GM12865 (cell line): ENCODE measurements at places on chromosomes 5 and 9.

GRCh38 chr9:38309324-38310195, 82.9 kb upstream of the ALDH1B1 start:
- no peak for DNase-seq

DNA sequence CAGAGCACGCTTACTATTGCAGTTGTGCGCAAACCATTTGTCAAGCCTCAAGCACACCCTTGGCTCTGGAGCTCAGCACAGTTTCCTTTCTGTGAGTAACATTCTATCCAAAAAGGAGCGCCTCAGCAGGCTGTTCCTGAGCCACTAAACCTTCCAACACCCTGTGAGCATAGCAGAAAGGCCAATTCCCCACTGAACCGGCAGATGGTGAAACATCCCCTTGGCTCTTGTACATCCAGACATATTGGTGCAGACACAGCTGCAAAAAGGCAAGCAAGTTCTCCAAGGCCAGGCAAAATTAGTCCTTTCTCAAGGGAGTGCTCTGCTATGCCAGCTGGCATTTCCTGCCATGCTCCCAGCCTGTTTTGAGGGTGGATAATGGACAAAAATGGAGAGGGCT, 44.1 kb upstream of the CEMIP2 start:
- no peak for DNase-seq

GRCh38 chr5:149710575-149710974, 19.5 kb upstream of the PPARGC1B start:
- DNase-seq, result no peak

DNA sequence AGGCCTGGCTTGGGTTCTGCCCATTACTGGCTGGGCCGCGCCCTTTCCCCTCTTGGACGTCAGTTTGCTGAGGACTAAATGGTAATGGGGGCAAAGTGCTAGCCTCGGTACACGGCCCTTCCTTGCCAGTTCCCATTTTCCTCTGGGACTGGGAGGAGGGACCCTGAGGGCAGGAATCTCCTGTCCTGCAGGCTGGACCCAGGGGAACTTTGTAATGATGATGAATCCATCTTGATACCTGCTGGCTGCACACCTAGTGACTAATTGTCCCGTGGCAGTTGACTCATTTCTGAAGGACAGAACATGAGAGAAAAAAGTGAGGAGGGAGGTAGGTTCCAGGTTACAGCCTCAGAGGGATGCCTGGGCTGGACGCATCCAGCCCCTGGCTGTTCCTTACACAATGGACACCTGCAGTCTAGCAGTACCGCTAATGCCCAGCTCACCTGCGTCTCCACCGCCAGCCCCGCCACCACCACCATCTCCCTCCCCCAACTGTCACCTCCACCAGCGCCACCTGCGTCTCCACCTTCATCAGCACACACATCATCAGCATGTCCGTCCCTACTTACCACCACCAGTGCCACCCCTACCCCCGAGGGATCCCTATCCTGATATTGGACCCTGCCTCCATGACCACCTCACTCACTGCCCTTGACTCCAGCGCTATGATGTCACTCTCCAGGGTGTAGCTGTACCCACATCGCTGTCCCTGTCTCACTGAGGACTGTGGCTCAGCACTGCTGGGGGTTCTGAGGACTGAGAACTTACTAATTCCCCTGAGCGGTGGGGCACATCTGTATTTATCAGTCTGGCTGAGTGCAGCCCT, 4.3 kb downstream of the CDHR2 start:
- DNase-seq, result no peak
